ENCODE measurements at places on chromosomes 2 and 18.
A peak's percentile ranks its signal among the peaks of the same experiment; 100 is the strongest.

GRCh38 chr2:56534321-56534720 is 350.5 kb downstream of the CCDC85A start:
- no peak for DNase-seq

GRCh38 chr18:23283916-23284430 is 148.7 kb downstream of the CABLES1 start:
- peak; percentile 45 for DNase-seq

DNA sequence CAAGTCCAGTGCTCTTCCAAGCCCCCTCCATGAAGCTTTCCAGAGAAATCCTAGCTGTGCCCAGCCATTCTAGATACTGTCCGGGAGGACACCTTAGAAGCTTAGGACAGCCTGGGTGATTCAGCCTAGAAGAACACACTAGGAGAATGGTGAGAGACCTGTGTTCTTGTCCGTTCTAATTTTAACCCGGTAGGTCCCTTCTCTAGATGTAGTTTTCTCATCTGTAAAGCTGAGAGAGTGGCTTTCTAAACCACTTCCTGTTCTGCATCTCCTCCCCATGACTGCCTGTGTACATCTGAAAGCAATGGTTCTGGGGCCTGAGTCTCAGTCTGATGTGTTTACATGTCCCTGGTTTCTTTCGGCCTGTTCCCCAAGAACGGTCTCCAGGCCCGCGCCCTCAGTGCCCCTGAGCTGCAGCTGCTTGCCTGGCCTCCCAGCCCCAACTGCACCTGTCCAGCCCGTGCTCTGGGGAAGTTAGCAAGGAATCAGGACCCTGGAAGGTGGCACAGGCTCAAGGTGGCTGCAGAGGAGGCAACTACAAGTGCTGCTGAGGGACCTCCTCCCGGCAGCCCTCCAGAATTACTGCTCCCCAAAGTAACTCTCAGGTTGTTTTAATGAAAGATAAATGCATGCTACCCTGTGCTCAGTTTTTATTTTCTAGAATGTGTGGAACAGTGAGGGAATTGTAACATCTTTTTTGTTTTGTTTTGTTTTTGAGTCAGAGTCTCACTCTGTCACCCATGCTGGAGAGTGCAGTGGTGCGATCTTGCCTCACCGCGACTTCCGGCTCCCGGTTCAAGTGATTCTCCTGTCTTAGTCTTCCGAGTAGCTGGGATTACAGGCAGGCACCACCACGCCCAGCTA is 105.9 kb downstream of the LBH start:
- no peak for DNase-seq

DNA sequence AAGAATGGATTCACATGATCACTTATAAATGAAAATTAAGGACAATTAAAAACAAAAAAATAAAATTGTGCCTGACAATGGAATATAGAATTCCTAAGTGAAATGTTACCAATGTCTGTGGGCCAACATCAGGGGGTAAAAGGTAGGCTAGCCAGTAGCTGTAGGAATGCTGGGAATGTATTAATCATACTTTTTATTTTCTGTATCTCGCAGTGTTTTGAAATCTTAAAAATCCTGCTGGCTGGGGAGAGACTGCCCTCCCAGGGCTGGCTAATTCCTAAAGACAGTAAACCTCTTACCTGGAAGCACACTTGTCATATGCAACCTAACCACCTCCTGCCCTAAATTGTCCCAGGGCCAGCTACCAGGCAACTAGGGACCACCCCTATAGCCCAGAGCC is 69.8 kb downstream of the REV1 start:
- peak; percentile 17 for DNase-seq

- no peak for DNase-seq
These were observed 22.8 kb upstream of the DAW1 start for GRCh38 chr2:227848586-227848985.

DNA sequence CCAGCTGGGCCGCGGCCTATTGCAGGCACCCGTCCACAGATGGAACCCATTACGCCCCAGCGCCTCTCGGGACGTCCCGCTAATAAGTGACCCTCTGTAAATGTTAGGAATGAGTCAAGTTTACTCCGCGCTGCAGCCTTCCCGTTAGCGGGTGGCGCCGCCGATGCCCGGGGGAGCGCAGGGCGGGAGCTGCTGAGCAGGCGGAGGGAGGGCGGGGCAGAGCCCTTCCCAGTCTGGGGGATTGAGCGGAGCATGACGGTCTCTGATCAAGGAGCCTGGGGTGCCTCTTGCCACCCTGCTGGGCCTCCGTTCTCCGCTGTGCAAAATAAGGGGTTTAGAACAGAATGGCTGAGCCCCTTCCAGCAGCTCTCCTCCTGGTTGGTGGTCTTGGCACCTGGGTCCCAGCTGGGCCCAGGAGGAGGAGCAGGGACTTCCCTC is 10.5 kb downstream of the CROCC2 start:
- peak; percentile 90 for DNase-seq

DNA sequence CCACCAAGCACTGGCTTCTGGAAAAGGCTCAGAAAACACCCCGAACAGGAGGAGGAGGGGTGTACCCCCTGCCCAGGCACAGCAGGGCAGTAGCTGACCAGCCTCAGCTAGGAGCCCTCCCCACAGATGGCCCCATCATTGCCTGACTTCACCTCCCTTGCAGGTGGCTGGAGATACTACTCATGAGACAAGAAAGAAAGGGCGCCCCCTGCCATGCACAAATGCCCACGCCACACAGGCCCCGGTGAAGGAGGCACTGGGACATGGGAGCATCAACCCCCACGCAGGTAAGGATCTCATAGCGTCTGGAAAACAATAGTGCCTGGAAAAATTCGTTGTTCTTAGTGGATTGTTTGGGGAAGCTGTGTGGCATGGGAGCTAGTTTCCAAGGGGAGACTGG is 240.6 kb downstream of the TFCP2L1 start:
- DNase-seq = no peak
